ENCODE measurements at places on chromosomes 6 and 20.

DNA sequence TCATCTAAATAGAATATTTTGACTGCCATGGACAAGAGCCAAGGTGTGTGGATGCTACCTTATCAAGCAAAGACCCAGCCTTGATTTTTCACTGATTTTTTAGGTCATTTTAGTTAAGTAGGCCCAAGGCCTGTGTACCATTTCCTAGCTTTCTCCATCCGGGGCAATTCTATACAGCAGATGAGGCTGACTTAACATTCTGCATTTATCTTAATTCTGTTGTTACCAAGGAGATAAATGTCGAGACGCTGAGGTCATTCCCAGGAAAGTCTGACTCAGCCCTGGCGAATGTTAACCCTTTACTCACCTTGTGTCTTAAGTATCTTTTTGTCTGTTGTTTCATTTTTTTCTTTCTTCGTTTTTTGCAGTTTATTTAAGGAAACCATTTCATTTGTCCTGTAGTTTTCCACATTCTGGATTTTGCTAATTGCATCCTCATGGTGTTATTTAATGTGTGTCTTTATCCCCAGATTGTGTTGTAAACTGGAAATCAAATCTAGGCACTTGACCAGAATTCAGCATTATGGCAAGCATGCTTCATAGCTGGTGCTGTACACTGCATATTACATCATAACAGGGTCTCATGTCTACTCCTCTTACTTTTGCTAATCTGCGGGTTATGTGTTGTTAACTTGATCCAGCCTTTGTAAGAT, 277.0 kb downstream of the CDKAL1 start:
- DNase-seq: peak; percentile 90

DNA sequence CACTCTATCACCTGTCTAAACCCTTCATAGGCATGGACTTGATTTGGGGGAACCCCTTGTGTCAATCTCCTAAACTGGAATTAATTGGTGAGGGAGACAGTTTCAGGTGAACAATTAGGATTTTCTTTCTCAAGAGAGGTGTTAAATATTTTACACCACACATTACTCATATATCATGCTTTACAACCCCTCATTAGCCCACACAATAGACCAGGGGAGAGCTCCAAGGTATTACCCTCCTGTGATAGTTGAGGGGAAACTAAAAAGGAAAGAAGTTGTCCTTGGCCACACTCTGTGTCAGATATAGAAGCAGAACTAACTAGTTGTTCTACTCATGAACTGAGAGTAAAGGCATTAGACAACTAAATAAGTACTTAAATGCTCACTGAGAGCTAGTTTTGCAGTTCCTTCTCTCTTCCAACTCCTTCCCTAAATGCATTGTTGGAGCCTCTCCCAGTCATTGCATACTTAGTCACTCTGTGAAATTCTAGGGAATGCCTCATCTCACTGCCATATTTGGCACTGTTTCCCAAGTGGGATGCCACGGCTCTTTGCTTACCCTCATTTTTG, 183.7 kb upstream of the CEP162 start:
- no peak for DNase-seq

GRCh38 chr6:119201480-119201879, 123.0 kb upstream of the FAM184A start:
- no peak for DNase-seq

GRCh38 chr20:38604873-38605303, 3.3 kb downstream of the ARHGAP40 start:
- DNase-seq: no peak

DNA sequence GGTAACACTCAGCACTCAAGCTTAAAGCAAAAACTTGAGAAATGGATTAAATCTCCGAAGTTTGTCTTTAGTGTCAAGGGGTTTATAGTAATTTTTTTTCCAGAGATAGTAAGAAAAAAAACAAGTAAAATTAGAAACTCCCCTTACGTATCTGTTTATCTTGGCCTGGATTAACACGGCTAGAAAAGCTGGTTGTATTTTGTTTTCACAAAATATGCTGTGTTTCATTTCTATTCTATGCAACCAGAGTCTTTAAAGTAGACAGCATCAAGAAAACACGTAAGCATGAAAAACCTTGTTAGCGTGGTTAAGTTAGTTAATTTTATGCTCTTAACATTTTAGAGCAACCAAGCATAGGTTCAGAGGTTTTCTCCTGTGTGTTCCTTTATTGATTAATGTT, 21.8 kb upstream of the ERVFRD-1 start:
- DNase-seq: no peak

DNA sequence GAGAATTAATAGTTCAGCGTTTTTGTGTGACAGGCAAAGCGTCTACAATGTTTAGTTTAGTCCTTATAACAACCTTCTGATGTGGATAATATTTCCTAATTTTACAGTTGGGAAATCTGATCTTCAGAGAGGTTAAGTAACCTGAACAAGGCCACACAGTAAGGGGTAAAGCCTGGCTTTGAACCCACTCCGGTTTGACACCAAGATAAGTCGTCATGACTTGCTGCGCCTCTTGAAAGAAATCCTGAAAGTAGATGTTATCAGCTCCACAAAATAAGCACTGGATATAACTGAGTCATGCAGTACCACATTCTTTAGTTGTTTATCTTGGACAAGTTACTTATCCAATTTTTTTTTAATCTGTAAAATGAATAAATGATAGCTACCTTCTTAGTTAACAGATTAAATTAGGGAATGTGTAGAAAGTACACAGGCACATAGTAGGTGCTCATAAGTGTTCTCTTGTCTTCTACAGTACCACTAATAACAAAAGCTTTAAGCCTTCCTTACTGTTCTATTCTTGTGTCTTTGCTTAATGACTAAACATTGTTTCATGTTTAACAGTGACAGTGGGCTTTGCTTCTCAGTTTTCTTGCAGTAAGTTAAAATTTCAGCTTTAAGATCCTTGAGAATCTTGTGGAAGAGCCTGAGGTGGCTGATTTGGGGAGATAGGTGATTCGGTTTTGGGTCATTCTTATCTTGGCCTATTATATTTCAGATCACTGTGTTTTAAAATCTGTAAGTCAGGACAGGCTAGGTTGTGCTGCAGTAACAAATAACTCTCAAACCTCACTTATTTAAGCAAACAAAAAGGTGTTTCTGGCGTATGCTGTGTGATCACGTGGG, 2.1 kb downstream of the HIVEP1 start:
- DNase-seq: no peak

DNA sequence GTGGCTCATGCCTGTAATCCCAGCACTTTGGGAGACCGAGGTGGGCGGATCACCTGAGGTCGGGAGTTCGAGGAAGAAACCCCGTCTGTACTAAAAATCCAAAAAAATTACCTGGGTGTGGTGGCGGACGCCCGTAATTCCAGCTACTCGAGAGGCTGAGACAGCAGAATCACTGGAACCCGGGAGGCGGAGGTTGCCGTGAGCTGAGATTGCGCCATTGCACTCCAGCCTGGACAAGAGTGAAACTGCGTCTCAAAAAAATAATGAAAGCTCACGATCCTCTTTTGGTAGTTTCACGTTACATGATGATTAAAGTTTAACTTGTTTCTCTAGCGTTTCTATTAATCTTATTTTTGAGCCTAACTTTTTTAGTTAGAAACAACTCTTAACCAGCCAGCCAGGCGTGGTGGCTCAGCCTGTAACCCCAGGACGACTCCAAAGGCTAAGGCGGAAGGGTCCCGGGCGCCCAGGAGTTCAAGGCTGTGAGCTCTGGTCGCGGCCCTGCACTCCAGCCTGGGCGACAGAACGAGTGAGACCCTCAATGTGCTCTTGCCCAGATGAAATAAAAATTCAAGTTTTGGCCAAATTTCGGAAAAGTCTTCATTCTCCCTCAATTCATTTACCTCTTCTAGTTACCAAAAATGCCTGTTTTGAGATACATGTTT, 1.2 kb upstream of the WRNIP1 start:
- DNase-seq: no peak

- DNase-seq: no peak
These were observed 17.9 kb downstream of the RALGAPA2 start for GRCh38 chr20:20694591-20694990.

GRCh38 chr6:110491644-110492317, 15.4 kb upstream of the SLC22A16 start:
- DNase-seq: no peak

- no peak for DNase-seq
These were observed 598.8 kb downstream of the GRIK2 start for GRCh38 chr6:101992286-101992685.

DNA sequence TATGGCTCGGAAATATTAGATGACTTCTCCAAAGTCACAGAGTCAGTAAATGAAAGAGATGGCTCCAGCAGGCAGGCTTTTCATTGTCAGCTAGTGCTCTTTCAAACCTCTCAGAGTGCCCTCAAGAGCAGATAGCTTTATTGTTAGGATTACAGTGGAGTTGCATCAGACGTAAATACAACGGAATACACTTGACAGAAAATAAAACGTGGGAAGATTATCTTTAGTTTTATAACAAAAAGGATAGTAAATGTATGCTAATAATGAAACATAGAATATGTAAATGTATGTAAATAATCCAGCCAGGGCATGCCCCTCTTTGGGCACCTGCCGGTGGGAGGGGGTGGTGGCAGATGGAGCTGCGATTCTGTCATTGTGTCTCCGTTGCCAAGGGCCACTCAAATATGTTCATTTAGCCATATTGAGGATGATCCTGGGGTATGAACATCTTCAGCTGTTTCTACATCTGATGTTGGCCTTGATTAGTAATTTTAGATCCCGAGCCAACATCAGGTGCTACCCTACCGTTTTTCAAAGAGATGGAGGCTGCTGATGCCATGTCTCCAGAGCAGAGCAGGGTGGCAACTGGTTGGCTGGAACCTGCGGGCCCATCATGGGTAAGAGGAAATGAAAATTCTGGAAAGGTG, 358.3 kb upstream of the SULF2 start:
- DNase-seq: no peak

- no peak for DNase-seq
These were observed 131.7 kb downstream of the BFSP1 start for GRCh38 chr20:17399303-17399985.

DNA sequence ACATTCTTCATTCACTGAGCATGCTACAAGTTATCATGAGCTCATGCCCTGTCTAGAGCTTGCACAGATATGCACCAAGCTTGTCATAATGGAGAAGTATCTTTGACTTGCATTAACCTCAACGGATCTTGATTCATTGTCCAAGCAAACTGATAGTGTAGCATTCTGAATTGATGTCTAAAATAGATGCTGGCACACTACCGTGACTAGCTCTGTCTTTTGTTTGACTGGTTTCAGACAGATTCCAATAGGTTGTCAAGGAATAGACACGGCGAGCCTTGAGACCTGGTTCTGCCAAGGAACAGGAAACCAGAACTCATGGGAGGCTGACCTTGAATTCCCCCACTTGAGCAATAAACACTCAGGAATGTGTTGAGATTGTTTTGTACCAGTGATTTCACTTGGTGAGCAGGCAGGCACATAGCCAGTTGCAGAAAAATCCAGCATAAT, 1153.1 kb upstream of the GJE1 start:
- no peak for DNase-seq

DNA sequence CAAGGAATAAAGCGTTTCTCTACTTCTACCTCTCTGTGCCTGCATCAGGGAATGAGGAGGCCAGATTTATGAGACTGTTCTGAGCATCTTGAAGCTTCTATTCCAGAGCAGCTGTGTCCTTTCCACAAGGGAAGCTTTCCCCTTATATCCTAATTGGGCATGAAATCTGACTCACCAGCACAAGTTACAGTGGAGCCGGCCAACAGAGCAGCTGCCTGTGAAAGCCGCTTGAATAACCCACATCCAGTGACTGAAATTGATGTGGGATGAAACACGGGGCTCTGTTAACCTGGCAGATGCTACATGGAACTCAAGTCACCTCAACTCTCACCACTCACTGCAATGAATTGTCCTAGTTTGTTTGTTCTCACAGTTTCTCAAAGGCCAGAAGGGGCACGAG, 400.3 kb downstream of the TFAP2A start:
- DNase-seq: no peak

GRCh38 chr6:30548375-30548774, 7.9 kb downstream of the GNL1 start:
- DNase-seq: no peak

- DNase-seq: no peak
These were observed 242.9 kb downstream of the FOXA2 start for GRCh38 chr20:22341508-22341907.

DNA sequence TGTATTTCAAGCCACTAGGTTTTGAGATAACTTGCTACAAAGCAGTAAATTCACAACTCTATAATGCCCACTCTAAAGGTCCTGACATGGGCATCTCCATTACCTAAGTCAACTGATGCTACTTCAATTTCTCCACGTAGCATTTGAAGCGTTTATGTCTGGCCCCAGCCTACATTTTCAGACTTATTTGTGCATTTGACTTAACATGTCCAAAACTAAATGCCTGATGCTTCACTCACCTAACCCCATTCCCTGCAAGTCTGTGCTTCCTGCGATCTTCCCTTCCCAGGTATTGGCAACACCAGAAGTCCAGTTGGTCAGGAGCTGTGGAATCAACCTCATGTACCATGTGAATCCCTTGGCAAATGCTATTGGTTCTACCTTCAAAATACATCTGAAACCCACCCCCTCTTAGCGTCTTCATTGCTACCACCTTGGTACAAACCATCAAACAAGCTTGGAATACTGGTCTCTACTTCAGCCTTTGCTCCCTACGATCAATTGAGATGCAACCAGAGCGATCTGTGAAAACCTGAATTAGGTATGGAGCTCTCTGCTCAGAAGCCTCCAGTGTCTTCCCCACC, 12.8 kb upstream of the ZNFX1 start:
- DNase-seq: no peak

- DNase-seq: no peak
These were observed 3.0 kb upstream of the NNAT start for GRCh38 chr20:37518059-37518458.

- no peak for DNase-seq
These were observed 46.9 kb downstream of the AK9 start for GRCh38 chr6:109644131-109644530.

DNA sequence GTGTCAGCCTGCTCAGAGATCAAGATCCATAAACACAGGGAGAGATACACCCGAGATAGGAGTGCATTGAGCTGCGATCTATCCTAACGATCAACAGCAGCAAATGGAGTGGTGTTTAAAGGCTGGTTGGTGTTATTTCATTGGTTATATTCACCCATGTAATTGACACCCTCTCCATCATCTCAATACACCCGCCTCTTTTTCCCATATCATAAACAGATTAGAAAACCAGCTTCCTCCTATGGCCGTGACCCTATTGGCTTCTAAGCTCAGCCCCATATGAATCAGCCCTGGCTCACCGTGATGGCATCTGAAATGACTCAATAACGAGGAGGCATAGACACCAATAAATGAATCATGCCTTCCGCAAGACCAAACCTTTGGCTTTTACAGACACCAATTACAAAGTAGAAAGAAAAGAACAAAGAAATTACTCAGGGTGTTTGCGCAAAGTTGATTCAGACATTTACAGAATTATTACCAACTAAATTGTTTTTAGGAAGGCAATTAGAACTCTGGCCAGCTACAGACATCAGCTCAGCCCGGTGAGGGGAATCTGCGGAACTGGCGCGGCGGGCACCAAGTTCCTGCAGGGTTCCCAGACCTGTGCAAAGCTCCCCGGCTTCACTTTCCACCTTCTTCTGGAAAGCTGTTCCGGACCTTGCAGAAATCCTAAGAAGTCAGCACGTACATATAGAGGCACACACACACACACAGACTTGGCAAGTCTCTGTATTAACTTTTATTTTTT, 11.5 kb downstream of the PMEPA1 start:
- no peak for DNase-seq

GRCh38 chr20:23152308-23152892, 66.3 kb upstream of the CD93 start:
- no peak for DNase-seq
